ENCODE measurements at places on chromosomes 4 and X. TPM values are rescaled to one million over a fixed set of nuclear protein-coding genes. Genes with fewer than 3 reads are reported as not detected.

The ETDB gene
- total RNA-seq = not detected

The UTP3 gene
- 19.9 TPM for total RNA-seq

The SMIM31 gene
- not detected for total RNA-seq

The GPAT3 gene
- 4.5 TPM for total RNA-seq

The GPR82 gene
- total RNA-seq = not detected

The ETDA gene
- not detected for total RNA-seq

The APBB2 gene
- total RNA-seq = 106 TPM

The PPP1R2C gene
- not detected for total RNA-seq

The BEX2 gene
- 0.73 TPM for total RNA-seq

The CCNB3 gene
- 0.10 TPM for total RNA-seq

The FAM193A gene
- 12.6 TPM for total RNA-seq

The RIPPLY1 gene
- total RNA-seq = not detected

The HMX1 gene
- not detected for total RNA-seq

The TEX13C gene
- not detected for total RNA-seq

The UGT2B15 gene
- not detected for total RNA-seq

The SRPX2 gene
- 35.0 TPM for total RNA-seq

The FAT1 gene
- 1.6 TPM for total RNA-seq

The DACH2 gene
- not detected for total RNA-seq

The MAGEC2 gene
- total RNA-seq = not detected

The TCEAL6 gene
- not detected for total RNA-seq

The LDB2 gene
- 39.4 TPM for total RNA-seq

The CTAG2 gene
- not detected for total RNA-seq

The ZNF732 gene
- 2.0 TPM for total RNA-seq

The AFF1 gene
- total RNA-seq = 23.9 TPM

The SLITRK2 gene
- total RNA-seq = not detected

The FGF16 gene
- 1.9 TPM for total RNA-seq

The GPRASP2 gene
- 15.3 TPM for total RNA-seq

Measured in mammary microvascular endothelial cell (primary cell).